Aorta (tissue), 5 donors: ENCODE measurements at places on chromosomes 3 and 15. TPM values are rescaled to one million over a fixed set of nuclear protein-coding genes. Genes with fewer than 3 reads are reported as not detected.

The CHDH gene
- 1.1 TPM for total RNA-seq

The ATP13A5 gene
- not detected for total RNA-seq

- DNase-seq = no peak
These were observed 82.4 kb upstream of the STT3B start for GRCh38 chr3:31450345-31450744.

- DNase-seq = no peak
These were observed 41.6 kb upstream of the CLSTN2 start for GRCh38 chr3:139893267-139893962.

GRCh38 chr15:65333148-65333820, 28.8 kb downstream of the RNU5B-1 start:
- no peak for DNase-seq

- DNase-seq = no peak
These were observed 14.6 kb upstream of the OR5K2 start for GRCh38 chr3:98482717-98483482.

DNA sequence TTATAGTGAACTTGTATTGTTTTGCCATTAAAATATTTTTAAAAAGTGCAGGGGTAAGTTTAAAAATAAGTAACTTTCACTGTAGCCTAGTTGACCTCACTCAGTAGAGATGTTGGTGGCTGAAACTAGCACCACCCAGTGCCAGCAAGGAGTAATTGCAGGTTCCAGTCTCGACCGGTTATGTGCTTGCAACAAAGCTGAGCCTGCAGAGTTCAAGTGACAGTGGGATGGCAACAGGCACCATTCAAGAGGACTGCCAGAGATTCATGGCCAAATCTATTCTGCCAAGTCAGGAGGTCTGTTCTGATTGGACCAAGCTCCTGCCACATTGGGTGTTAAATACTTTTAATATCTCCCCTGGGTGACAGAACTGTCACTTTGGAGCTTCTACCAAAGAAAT, 2.7 kb downstream of the ADAMTS7 start:
- DNase-seq = no peak

- no peak for DNase-seq
These were observed 55.6 kb downstream of the CASR start for GRCh38 chr3:122239112-122239511.

GRCh38 chr3:139425745-139426400, 36.4 kb upstream of the COPB2 start:
- no peak for DNase-seq

- no peak for DNase-seq
These were observed 64.3 kb upstream of the STT3B start for GRCh38 chr3:31468433-31468832.
